Neural progenitor cell (in vitro differentiated cells): ENCODE measurements at places on chromosomes 12 and 14. TPM values are rescaled to one million over a fixed set of nuclear protein-coding genes. Genes with fewer than 3 reads are reported as not detected.

Gene PDZRN4
- 0.06 and 0.09 TPM in 2 replicates for total RNA-seq

Gene PAPLN
- 17.3 and 23.7 TPM in 2 replicates for total RNA-seq

Gene CSAD
- total RNA-seq: 26.9 and 33.0 TPM in 2 replicates

Gene MYO1H
- not detected in 2 replicates for total RNA-seq

Gene ATG2B
- total RNA-seq: 11.9 and 12.3 TPM in 2 replicates

Gene DENND5B
- total RNA-seq: 21.2 and 24.2 TPM in 2 replicates

Gene ATF7
- 12.7 and 15.9 TPM in 2 replicates for total RNA-seq

- H3K36me3 ChIP-seq: no peaks in the 10 kb centered on the region
- H3K4me3 ChIP-seq: no peak overlapping the region
- no peaks in the 10 kb centered on the region for H3K27me3 ChIP-seq
These were observed 34.6 kb downstream of the PTPRR start for GRCh38 chr12:70885956-70886355.

- H3K4me1 ChIP-seq: no peaks in the 10 kb centered on the region
- H3K27ac ChIP-seq: no peak overlapping the region
- H3K36me3 ChIP-seq: no peaks in the 10 kb centered on the region
- H3K27me3 ChIP-seq: peaks cover under 1% of the 10 kb centered on the region
- no peak overlapping the region for H3K4me3 ChIP-seq
These were observed 11.5 kb downstream of the MUCL1 start for GRCh38 chr12:54865683-54866324.

DNA sequence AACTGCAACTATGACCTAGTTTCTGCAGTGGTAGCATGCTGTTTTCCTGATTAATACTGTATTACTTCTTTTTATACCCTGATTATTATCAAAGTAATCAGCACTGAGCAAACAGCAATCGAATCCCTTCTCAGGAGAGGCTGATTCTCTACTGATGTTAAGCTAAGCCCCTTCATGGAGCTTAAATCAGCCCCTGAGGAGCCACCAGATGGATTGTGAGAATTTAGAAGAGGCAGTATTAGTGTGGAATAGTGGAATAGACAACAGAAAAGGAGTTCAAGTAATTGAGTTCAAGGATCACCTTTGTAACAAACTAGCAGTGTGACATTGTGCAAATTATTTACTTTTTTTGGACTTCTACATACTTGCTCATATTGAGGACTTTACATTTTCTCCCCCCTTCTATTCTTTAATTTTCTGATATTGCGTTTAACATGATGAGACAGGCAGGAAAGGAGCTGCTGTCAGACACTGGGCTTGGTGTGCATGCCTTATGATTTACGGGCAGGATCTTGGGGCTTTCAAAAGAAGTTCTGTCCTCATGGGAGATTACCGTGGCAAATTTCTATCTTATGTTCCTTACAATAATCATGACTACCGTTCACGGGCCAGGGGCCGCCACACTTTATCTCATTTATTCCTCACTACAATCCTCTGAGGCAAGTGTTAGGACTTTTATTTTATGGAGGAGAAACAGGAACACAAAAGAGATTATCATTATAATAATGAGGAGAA, 68.0 kb downstream of the PTPRR start:
- H3K27ac ChIP-seq: no peak overlapping the region
- no peak for DNase-seq
- H3K4me1 ChIP-seq: no peaks in the 10 kb centered on the region
- H3K36me3 ChIP-seq: no peaks in the 10 kb centered on the region
- H3K27me3 ChIP-seq: no peaks in the 10 kb centered on the region

DNA sequence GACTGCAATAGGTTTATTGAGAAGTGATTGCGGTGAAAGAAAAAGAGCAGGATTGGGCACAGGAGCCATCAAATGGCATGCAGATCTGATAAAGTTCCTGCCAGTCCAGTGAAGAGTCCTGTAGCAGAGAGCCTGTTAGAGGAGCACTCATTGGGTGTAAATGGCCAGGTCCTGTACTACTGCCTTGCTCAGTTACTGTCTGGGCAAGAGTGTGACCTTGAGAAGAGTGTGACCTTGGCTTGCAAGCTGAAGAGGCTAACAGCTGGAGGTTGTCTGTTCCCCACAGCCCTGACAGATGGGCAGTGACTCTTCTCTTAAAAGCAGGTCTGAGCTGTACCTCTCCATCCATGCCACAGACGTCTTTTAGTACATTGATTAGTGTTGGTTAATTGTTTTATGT, 148.6 kb upstream of the SLC38A2 start:
- no peaks in the 10 kb centered on the region for H3K27me3 ChIP-seq
- no peaks in the 10 kb centered on the region for H3K36me3 ChIP-seq
- no peak overlapping the region for H3K27ac ChIP-seq
- H3K4me1 ChIP-seq: peaks cover 25% of the 10 kb centered on the region
- H3K4me3 ChIP-seq: no peak overlapping the region

DNA sequence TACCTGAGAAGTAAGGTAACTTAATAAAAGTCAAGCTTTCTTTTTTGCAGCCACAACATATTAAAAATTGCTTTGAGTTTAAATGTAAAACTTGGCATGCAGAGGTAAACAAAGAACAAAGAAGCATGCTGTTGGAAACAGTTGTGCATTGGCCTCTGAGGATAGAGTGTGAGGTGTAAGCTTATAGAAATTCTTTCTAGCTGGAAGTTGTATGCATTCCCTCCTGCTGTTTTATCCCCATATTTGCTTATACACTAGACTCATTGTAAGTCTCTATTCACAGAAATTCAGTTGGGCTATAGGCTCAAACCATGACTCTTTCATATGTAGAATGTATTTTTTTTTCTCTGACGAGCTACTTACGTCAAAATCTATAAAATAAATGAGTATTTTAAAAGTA, 316.3 kb downstream of the SLC6A15 start:
- H3K27ac ChIP-seq: no peak overlapping the region
- no peaks in the 10 kb centered on the region for H3K27me3 ChIP-seq
- H3K36me3 ChIP-seq: no peaks in the 10 kb centered on the region
- no peak overlapping the region for H3K4me3 ChIP-seq

GRCh38 chr12:49580572-49581535, 12.9 kb upstream of the MCRS1 start:
- H3K4me3 ChIP-seq: peak overlapping the region; percentile 28
- peak overlapping the region; percentile 72 for H3K27ac ChIP-seq
- peaks cover 31% of the 10 kb centered on the region for H3K4me1 ChIP-seq
- no peaks in the 10 kb centered on the region for H3K27me3 ChIP-seq

- no peak for DNase-seq
- no peaks in the 10 kb centered on the region for H3K27me3 ChIP-seq
These were observed 65.8 kb downstream of the PPP2R5C start for GRCh38 chr14:101827286-101827685.

DNA sequence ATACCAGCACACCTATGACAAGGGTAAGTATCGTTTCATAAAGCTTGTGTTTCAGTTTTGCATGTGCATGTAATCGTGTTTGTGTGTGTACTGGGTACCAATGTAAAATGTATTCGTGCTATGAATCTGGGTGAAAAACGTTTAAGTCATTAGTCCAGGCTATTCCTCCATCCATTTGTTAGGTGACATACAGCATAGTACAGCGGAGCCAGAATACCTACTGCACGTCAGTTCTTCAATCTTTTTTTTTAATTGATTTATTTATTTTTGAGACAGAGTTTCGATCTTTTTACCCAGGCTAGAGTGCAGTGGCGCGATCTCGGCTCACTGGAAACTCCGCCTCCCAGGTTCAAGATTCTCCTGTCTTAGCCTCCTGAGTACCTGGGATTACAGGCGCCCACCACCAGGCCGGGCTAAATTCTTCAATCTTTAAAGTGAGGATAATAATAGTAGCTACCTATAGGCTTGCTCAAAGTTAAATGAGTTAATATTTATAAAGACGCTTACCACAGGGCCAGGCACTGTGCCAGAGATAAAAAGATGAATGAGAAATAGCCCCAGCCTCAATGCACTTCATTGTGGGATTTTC, 661 bp upstream of the RPS26 start:
- H3K27ac ChIP-seq: peak overlapping the region; percentile 59
- H3K27me3 ChIP-seq: no peaks in the 10 kb centered on the region
- peaks cover 8% of the 10 kb centered on the region for H3K36me3 ChIP-seq
- peak overlapping the region; percentile 45 for H3K4me3 ChIP-seq
- DNase-seq: no peak

DNA sequence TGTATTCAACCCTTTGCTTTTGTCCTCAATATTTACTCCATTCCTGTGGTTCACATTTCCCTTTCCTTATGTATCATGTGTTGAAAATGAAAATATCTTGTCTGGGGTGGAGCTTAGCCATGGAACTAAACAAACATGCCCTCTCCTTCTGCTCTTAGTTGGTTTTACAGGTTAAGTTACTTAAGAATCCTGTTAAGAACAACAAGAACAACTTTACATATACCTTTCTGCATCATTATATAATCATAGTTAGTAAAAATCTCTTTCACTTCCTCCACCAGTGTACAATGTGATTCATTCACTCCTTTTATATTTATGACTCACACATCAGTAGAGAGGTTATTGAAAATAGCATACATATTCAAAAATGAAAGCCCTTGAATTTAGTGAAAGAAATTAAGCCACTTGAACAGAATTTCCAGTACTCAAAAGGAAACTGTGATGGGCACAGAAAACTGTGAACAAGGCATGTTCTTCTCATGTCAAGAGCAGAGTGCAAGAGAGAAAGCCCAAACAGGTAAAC, 307.7 kb downstream of the CCDC91 start:
- H3K27me3 ChIP-seq: no peaks in the 10 kb centered on the region
- no peak overlapping the region for H3K4me3 ChIP-seq
- no peaks in the 10 kb centered on the region for H3K4me1 ChIP-seq
- H3K36me3 ChIP-seq: no peaks in the 10 kb centered on the region
- H3K27ac ChIP-seq: no peak overlapping the region

DNA sequence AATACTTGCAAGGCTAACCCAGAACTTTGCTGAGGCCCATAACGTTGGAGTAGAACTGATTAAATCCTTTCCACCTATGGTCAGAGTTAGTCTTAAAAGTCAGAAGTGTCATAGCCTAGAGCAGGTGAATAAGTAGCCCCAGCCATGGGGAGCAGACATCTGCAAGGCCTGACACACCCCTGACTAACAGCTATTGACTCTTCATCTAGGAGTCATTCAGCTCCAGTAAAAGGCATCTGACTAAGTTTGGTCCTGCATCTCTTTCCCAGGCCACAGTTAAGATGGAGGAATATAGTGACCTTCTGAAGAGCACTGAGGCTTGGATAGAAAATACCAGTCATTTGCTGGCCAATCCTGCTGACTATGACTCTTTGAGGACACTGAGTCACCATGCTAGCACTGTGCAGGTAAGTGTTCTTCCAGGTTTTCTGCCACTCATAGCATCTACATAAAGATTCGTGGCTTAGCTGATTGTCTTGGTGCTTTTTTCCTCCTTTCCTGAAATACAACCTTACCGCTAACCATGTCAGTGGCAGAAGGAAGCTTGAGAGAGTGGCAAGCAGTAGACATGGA, 212.9 kb downstream of the ESR2 start:
- H3K36me3 ChIP-seq: peaks cover 14% of the 10 kb centered on the region
- no peak for DNase-seq
- H3K27ac ChIP-seq: no peak overlapping the region
- H3K4me1 ChIP-seq: no peaks in the 10 kb centered on the region
- H3K4me3 ChIP-seq: no peak overlapping the region

- H3K27ac ChIP-seq: peak overlapping the region; percentile 73
- H3K36me3 ChIP-seq: no peaks in the 10 kb centered on the region
- DNase-seq: peak; percentile 76
- no peaks in the 10 kb centered on the region for H3K27me3 ChIP-seq
These were observed 133.1 kb downstream of the NCOR2 start for GRCh38 chr12:124434354-124434753.
